ENCODE measurements at places on chromosomes 3 and 15.

GRCh38 chr3:16810593-16811367 is 74.0 kb upstream of the PLCL2 start:
- no peak for DNase-seq

DNA sequence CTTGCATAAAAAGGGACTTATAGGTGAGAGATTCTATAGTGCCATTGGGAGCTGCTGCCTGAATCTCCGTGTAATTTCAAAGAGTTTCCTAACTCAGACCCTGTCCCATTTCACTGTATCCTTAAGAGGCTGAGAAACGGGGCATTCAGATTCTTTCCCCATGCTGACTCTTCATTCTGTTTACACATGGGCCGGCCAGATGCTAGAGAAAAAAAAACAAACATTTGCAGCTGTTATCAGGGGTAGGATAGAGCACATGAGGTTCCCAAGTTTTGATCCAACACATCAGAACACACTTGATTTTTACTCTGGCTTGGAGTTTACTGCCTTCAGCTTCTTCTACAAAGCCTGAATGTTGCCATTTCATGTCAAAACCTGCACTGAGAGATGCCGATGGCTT is 215.9 kb upstream of the TPRG1 start:
- DNase-seq = no peak

DNA sequence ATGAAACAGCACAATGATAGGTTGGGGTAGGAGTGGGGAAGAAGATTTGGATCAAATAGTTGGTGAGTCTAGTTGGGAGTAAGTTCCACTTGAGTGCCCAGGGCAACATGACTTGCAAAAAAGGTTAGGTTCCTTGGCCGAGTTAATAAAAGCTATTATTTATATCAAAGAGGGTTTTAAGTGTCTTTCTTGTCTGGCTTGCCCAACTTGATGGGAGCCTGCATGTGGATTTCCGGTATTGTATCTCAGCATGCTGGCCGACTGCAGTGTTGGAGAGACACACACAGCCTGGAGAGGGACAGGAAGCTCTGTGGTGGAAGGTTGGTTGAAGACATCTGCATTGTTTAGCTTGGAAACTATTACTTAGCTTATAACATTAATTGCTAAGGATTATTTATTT is 449.5 kb upstream of the TBL1XR1 start:
- no peak for DNase-seq

DNA sequence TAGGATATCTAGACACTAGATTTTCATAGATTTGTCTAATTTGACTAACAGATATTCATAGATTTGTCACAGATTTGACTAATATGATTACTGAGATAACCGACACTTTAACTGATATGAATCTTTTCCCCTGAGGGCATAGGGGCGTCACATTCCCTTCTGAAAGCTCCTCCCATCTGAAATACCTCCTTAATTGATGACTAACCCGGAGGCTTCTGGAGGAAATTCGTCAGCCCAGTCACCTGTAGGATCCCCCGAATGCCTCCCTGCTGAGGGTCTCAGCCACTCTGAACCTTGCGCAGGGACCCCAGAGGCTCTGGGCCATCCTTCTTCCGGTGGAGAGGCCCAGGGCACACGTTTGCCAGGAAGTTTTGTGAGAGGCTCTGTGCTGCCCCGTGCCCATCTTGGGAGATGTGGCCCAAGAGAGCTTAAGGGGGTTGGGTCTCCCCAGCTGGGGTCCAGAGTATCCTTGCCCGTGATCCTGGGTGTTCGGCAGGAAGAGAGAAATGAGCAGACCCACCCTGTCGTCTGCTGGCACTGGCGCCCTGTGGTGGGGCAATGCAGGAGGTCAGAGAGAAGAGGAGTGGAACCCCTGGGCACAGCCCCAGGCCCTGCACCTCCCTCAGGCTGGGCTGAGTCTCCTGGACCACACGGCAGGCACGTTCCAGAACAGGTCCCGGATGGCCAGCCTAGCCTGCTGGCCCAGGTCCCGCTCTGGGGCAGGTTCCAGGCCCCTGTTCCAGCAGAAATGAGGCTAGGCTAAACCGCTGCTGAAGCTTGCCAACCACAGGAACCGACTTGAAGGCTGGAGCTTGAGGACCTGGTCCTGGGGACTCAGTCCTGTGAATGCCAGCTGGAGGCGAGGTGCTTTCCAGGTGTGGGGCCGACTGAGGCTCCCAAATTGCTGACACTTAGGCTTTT is 1.7 kb downstream of the PLA2G4D start:
- DNase-seq = no peak

GRCh38 chr15:68578175-68578979 is 416 bp upstream of the CORO2B start:
- no peak for DNase-seq

- DNase-seq = no peak
Measured at GRCh38 chr3:129555153-129555550, 12.2 kb downstream of the H1-8 start.

DNA sequence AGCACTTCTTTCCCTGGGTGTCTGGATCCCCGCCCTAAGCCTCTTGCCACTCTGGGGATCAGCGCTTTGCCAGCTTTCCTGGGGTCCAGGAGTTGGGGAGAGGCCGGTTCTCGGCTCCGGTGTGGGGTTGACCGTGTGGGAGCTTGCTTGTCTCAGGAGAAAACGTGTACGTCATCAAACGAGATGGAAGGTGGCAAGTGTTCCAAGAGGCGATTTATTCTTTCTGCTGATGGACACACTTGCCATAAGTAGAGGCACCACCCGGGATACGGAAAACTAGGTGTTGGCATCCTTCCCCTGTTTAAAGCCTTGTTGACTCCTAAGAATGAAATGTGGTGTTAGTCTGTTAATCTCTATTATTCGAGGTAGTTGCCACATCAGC is 295 bp downstream of the ZWILCH start:
- no peak for DNase-seq

DNA sequence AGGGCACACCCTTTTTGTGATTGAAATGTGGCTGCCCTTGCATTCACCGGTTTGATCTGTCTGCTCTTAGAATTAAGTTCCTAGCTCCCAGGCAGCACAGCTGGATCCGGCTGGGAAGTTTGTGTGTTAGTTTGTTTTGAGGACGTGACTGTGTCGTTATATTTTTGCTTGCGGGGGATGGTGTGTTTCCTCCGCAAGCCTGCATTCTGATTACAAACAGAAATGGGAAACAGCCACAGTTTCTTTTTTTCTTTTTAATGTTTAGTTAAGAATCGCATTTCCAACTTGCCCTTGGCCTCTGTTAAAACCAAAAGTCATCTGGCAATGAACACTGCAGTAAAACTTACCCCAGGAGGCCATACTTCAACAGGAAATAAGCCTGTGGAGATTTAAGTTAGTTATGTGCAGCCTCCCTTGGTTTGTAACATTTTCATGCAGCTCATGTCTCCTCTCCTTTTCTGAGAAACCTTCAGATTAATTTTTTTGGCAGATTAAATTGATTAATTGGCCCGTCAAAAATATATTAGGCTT is 888 bp downstream of the TMOD3 start:
- DNase-seq = peak; percentile 27

Measured in MM.1S (cell line).